Stimulated activated CD4-positive, alpha-beta T cell treated with anti-CD3 and anti-CD28 coated beads, Interleukin-12 subunit alpha, Interleukin-12 subunit beta, amount 100 ng/mL, for 24 hours (primary cell): ENCODE measurements at places on chromosomes 2 and 18.

GRCh38 chr2:149825473-149825872 is 237.9 kb upstream of the MMADHC start:
- no peak for DNase-seq

DNA sequence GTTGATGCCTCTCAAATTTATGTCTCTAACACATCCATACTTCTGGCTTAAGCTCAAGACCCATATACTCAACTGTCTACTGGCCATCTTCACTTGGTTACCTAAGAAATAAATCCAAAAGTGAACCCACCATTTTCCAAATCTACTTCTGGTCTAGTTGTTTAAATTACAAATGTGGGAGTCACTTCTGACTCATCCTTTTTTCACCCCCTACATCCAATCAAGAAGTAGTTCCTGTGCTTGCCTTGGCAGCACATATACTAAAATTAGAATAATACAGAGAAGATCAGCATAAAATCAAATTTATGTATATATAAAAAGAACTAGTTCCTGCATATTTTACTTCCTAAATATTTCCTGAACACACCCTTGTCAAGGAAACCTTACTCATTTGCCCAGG is 53.6 kb downstream of the STRN start:
- DNase-seq: no peak

DNA sequence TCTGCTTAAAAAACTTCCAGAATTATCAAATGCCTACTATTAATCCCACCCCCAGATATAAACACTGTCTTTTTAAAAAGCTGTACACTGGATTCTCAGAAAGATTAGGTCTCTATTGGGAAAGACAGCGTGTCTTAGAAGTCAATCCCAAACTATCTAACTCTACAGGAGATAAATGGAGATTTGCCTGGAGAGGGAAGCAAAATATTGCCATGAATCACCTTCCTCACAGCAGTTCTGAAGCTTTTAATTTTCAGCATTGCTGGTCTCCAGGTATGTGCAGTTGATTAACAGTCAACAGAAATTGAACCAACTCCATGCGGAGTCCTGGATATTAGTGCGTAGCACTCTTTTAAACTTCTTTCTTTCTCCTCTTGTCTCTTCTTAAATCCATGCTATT is 122.2 kb downstream of the DSC3 start:
- DNase-seq: no peak

- DNase-seq: no peak
Observed at GRCh38 chr2:220664272-220665107, 907.6 kb downstream of the EPHA4 start.

DNA sequence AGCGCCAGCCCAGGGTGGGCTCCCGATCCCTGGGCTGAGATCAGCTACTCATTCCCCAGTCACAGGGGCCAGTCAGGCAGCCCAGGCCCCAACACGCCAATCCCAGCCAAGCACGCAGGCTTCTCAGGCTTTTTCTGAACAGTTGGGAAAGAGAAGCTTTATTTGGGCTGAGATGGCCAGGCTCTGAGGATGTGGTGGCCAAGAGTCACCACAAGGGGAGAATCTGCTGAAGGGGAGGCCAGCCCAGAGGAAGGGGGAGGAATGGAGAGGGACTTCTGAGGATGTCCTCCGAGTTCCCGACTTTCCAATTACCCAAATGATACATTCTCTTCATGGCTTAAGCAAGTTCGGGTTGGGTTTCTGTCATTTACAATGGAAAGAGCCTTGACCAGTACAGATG is 2.8 kb upstream of the DIPK1C start:
- no peak for DNase-seq

- DNase-seq: no peak
Observed at GRCh38 chr2:202051499-202052161, 18.0 kb downstream of the FZD7 start.

GRCh38 chr2:160736148-160737028 is 242.8 kb upstream of the RBMS1 start:
- no peak for DNase-seq

GRCh38 chr2:171522788-171523087 is 464 bp downstream of the CYBRD1 start:
- no peak for DNase-seq

DNA sequence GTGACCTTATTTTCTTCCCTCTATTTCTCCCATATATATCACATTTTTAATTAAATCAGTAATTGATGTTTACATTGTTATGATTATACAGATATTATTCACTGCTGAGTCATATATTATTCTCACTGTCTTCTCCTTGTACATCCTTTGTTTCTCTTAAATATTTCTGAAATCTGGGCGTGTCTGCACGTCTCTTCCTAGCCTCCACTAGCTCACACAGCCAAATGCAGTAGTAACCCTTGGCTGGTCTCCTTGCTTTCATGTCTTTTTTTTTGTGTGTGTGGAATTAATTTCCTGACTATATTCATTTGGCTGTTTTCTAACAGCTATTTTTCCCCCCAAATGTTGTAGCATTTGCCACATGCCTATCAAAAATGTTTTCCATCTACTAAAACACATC is 15.8 kb downstream of the CCNYL1 start:
- DNase-seq: no peak

- DNase-seq: no peak
Observed at GRCh38 chr2:152858594-152859265, 140.3 kb downstream of the ARL6IP6 start.

GRCh38 chr18:10367836-10368235 is 86.6 kb upstream of the APCDD1 start:
- DNase-seq: no peak

DNA sequence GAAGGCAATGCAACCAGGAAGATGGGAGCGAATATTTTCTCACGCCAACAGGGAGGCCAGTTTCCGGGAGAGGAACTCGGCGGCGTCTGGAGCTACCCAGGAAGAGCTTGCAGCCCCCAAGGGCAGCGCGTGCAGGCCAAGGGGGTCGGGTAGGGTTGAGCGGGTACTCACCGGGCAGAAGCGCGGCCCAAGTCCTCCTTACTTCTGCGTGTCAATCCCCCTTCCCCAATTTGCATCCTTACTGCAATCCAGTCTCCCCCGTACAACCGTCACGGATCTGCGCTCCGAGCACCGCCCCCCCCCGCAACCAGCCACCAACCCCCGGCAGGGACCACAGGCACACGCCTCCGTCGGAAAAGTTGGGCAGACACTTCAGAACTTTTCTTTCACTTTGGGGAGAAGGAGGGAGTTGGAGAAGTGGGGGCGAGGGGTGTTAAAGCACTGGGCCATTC is 1.3 kb downstream of the ATP8B1 start:
- no peak for DNase-seq

DNA sequence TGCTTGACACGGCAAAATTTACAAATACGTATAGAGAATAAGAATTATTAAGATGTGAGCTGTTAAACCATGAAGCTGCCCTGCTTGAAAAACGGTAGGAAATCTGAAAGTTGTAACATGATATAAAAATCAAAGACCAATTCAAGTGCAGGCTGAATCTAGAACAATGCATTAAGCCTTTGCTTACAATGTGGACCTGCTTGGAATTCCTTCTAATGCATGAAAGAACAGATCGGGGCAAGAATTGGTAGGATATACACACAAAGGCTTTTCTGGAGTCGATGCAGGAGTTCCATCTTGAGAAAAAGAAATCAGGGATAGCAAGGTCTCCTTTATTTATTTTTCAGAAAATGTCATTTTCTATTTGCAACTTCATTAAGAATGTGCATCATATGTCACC is 136.8 kb downstream of the DLGAP1 start:
- no peak for DNase-seq

- DNase-seq: no peak
Observed at GRCh38 chr2:43058726-43059110, 167.7 kb downstream of the ZFP36L2 start.
